ENCODE measurements at places on chromosomes 7 and 10.
A peak's percentile ranks its signal among the peaks of the same experiment; 100 is the strongest.

- no peak for DNase-seq
Measured at GRCh38 chr10:67698164-67698563, 2.2 kb upstream of the CTNNA3 start.

DNA sequence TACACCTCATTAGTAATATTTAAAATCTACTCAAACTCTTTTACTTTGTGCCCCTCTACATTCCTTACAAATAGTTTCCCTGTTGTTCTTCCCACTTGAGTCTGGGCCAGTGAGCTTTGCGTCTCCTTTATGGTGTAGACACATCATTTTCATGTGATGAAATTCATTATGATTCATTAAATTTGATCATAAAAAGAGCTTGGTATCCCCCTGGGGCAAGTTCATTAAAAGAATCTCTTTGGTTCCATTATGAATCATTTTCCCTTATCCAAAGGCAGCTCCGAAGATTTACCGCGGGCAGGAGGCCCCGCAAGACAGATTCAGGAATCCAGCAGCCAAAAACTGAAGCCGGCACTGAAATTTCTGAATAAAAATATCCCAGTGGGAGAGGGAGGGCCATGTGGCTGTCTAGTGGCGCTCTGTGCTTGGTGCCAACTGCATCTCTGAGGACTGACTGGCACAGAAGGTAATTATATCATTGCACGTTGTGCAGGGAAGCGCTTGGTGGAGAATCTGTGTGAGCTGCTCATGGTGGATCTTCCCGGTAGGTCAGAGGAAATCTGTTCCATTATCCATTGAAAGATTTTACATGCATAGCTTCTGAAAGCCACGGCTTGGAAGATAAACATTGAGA is 151.4 kb upstream of the PITRM1 start:
- no peak for DNase-seq

DNA sequence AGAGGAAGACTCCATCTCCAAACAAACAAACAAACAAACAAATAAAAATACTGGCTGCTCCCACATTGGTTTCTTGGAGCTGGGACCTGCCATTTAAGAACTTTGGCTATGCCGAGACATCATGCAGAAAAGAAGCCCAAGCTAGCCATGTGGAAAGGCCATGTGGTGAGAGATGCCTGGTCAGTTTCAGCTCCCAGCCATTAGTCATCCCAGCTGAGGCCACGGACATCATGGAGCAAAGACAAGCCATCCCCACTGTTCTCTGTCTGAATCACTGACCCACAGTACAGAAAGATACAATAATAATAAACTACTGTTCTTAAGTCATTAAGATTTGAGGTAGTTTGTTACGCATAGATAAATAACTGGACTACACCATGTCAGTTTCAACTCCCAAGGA is 70.0 kb upstream of the PCBD1 start:
- no peak for DNase-seq

DNA sequence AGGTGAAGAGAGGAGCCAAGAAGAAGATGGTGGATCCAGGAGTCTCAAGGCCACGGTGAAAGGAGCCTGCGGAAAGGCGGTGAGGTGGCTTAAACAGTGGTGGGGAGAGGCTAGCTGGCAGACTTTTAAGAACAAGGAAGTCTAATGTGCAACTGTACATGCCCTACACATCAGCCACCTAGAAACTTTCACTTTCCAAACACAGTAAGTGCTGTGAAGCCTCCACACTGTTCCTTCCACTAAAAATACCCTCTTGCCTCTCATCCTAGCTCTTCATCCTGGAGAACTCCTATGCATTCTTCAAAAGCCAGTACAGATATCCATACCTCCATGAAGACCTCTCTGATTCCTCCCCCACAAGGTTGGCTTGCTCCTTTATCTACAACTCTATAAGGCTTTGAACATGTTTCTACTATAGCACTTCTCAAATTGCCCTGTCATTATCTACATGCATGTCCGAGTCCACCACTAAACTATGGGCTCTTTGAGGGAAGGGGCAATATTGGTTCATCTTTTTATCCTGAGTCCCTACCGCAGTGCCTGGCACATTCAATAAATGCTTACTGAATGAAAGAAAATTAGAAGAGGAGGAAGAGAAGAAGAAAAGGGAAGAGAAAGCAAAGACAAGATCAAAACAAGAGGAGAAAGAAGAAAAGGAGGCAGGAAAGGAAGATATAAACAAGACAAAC is 54.2 kb downstream of the DNAJC12 start:
- no peak for DNase-seq

DNA sequence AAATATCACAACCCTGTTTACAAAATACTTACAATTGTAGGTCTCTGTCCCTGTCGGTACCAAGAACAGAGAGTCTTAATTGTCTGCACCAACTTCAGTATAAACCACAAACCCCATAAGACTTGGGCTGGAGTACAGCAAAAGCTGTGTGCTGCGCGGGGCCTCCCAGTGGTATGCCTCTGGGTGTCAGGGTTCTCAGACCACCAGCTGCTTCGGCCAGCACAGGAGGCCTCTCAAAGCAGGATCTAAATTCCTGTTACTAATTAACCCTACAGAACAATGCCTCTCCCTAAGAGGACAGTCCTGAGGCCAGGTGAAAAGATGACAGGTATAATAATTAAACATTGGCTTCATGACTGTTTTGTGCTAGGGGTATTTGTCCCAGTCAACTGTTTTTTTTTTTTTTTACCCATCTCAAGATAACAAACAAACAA is 957 bp upstream of the SVIL start:
- no peak for DNase-seq

- DNase-seq = no peak
Measured at GRCh38 chr7:123433665-123434064, 100.7 kb downstream of the IQUB start.

- peak; percentile 72 for DNase-seq
Measured at GRCh38 chr7:30163231-30163894, 28.6 kb downstream of the MTURN start.

Data from GF-D8 (cell line).